ENCODE measurements at places on chromosomes 3 and 15.
A peak's percentile ranks its signal among the peaks of the same experiment; 100 is the strongest.

DNA sequence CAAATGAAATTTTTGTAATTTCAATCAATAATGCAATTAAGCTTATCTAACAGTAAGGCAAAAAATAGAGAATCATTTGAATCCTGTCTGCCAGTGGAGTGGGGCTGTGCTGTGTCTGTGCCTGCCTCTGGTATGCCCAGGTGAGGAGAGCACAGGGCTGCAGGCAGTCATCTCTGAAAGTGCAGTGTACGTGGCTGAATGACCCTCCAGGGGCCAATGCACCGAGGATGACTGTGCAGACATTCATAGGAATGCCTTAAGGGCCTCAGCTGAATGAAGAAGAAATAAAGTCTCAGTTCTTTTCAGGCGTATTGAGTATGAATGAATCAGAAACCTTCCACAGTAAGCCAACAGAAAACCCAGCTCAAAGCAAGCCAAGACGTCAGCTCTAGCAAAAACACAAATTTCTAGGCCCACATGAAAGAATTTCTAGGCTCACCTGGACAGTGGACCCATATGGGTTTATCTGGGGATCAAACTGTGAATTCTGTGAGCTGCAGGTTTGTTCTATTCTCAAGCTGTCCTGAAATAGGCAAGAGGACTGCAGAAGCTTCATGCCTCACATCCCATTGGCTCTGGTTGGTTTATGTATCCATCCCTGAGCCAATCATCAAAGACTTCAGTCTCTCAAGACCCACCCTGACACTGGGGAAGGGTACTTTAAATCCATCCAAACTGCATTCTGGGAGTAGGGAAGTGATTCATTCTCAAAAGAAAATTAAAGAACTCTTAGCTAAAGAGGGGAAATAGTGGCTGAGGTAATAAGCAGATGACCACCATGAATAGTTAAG is 123.4 kb downstream of the SSR3 start:
- no peak for DNase-seq

GRCh38 chr3:139136469-139137202 is 91.9 kb upstream of the PRR23C start:
- DNase-seq, result no peak

GRCh38 chr3:12796171-12797123 is at the start of gene CAND2:
Gene CAND2 (plus strand): TSS chr3:12796680. CDS start chr3:12796721, 41 bp downstream.
- peak; percentile 30 for DNase-seq

GRCh38 chr3:126309165-126309564 is 48.0 kb downstream of the KLF15 start:
- DNase-seq, result no peak

DNA sequence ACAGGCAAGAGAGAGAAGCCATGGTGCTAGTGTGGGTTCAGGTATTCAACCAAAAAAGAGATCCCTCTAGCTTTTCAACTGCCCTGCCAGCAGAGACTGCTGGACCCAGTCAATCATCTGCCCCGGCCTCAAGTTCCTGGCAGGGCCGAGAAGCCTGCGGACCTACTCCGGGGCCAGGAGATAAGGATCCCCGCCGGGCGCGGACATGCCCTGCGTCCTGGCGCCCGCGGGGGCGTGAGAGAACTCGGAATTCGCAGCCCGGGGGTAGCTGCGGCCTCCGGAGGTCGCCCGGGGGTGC is 821 bp upstream of the MAGI1 start:
- no peak for DNase-seq

GRCh38 chr15:70034596-70034995 is 63.1 kb downstream of the TLE3 start:
- no peak for DNase-seq

DNA sequence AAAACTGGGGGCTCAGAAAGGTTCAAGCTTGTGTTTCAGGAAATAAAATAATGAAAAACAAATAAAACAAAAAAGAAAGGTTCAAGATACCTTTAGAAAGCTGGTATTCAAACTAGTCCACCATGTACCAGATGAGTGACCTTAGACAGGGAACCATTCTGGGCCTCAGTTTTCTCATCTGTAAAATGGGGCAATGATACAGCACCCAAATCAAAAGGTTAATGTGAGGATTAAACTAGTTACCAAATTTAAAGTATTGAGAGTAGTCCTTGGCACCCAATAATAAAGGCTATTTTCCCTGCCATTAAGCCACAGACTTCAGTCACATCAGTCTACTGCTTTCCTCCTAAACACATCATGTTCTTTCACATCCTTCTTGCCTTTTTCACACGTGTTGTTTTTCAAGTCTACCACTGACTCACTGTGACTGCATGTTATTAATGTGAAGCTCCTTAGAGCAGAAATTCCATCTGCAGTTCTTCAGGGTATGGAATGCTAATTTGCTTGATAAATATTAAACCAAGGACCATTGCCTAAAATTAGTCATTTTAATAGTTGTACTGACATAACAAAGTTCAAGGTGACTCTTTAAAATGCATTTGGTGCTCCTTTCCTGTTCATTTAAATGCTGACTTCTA is 19.9 kb downstream of the TAMM41 start:
- DNase-seq, result no peak

DNA sequence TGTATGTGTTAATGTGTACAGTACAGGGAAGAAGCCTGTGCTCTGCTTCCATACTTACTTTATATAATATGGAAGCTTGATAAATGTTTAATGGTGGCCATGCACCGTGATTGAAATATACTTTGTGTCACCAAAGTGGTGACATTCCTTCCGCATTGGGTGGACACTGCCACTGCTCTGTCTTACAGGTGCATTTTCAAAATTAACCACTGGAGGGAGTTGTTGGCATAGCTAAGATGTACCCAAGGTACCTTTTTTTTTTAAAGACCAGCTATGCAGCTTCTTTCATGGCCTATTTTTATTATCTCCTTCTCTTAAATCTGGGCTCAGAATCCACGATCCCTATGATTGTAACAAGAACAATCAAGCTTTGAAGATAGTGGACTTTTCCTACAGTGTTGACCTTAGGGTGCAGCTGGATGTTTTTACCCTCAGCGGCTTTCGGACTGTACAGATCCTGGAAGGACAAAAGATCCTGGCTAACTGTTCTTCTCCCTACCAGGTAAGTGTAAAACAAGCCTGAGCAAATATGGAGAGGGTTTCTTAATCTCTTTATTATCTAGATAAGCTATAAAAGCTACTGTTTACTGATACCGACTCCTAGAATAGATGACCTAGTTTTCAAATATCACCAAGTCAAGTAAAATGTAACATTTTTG is 21.6 kb upstream of the PAK6 start:
- peak; percentile 46 for DNase-seq

GRCh38 chr15:39016706-39017105 is 452.1 kb upstream of the RASGRP1 start:
- DNase-seq, result no peak

GRCh38 chr3:144491333-144491732 is 519.7 kb downstream of the DIPK2A start:
- no peak for DNase-seq

- no peak for DNase-seq
Observed at GRCh38 chr15:67124111-67124510, 58.7 kb downstream of the SMAD3 start.

GRCh38 chr3:135009014-135009413 is 214.0 kb downstream of the EPHB1 start:
- no peak for DNase-seq
